ENCODE measurements at places on chromosomes 5 and 9.

- DNase-seq, result no peak
Measured at GRCh38 chr5:33275391-33275790, 165.4 kb upstream of the TARS1 start.

DNA sequence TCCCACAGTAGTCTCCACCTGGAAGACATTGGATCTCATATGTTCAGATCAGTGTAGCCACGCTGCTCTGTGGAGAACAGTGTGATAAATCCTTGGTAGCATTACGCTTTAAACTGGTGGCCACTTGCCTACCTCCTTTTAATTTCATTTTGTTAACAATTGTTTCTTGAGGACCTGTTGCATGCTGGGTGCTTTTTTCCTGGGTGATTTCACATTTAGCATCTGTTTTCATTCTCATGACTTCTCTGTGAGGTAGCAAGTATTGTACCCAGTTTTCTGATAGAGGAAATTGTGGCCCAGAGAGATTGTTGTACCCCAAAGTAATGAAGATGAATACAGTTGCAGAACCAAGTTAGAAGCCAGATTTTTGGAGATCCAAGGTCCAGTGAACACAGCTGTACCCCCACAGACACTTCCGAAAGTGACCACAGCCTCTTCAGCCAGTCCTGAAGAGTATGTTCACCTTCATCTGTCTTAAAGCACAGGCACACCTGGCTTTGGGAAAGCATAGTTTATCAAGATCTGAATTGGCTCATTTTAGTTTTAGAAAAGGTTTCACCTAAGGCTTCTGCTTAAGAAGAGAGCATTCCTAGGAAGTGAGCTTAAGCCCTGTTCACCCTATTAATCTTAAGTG, 75.2 kb downstream of the F2RL2 start:
- no peak for DNase-seq

DNA sequence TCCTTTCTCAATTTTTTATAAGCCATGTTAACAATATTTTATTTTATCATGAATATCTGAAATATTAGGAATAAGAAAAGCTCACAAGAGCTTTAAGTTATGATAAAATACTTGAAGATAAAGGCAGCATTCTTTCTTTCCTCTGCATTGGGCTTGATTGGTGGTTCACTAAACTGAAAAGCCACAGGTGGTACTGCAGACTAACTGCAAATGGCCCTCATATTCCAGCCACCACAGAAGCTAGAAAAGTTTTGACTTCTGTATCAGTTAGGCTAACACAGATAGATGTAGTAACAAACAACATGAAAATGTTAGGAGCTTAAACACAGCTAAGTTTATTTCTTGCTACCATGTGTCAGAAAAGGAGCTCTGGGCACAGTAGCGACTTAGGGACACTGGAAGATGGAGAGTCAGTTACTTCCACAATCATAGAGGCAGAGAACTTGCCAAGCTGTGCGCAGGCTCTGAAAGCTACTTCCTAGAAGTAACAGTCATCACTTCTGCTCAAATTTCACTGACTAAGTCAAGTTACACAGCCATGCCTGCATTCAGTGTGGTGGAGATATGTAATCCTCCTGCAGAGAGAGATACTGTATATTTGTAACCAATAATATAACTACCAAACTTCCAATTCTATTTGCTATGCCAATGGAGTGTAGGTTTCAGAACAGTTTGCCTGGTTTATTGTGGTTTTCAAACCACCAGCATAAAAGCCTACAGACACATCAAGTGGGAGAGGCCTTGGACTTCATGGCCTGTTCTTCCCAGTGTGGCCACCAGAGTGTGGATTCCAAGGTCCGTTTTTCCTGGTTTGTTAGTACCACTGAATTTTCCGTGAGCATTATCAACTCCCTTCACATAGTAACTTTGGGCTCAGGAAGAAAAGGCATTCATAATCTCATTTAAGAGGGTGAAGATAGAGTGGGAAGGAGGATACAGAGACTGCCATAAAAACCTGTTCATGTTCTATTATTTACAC, 268.3 kb downstream of the PJA2 start:
- no peak for DNase-seq

DNA sequence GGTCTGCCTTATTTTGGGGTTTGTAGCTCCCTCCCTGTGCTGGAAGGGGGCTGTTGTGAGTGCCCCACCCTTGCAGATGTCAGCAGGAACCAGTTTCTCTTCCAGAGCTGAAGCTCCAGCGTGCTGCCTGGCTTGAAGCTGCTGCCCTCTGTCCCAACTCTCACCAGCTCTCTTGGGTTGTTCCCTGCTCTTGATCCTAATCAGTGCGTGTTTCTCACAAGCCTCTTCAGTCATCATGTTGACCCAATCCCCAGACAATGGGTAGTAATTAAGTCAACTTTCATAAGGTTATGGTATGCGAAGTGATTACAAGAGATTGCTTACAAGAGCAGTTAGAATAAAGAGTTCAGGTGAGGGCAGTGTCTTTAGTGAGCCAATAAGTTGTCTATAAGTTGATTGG, 57.0 kb downstream of the PDE8B start:
- no peak for DNase-seq

- peak; percentile 91 for DNase-seq
Measured at GRCh38 chr9:86064220-86064619, 35.1 kb downstream of the GOLM1 start.

DNA sequence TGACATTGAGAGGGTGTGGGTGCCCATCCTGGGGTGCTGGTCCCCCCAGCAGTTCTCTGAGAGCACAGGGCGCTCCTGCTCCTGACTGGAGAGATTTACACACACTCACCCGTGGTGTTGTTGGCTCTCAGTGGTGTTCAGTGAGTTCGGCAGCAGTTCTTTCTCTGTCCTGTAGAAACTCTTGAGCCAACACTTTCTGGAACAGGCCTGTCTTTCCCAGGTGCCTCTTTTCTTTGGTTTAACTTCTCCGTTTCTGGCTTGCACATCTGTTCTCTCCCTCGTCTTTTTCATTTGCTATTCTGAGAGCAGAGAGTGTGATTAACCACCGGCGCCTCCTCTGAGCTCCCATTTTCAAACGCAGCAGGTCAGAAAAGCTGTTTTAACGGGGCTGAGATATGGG, 284.5 kb downstream of the IRX2 start:
- DNase-seq, result no peak

DNA sequence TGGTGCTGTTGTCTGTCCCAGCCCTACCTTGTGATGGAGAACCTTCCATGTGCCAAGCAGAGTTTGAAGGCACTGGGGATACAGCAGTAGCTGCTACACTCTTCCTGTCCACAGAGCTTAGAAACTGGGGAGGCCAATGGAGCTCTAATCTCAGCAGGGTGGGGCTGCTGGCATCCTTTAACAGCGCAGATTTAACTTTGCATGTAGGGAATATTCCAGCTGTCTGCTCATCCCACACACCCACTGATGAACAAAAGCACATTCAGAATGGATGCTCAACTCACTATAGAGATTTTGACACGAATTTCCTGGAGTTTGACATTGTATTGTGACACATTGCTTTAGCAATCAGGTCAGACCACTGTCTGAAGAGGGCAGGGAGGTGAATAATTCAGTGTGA, 49.0 kb downstream of the TMEM215 start:
- no peak for DNase-seq

GRCh38 chr5:9919306-9920030, 289.3 kb upstream of the TAS2R1 start:
- no peak for DNase-seq

DNA sequence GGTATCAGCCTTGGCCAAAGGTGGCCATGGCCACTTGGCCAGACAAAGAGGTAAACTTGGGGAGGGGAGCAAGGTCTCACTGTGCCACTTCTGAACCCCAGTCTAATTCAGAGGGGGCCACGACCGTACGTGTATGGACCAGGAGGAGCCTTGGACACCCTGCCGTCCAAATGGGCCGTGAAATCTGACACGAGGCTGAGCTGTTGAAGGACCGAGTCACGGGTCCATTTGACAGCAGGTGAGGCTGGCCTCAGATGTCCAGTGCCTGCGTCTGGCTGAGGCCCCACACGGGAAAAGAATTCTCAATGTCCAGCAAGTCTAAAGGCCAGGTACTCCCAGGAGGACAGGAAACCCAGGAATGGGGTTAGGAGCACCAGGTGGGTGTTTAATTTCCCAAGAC, 17.7 kb downstream of the CMBL start:
- no peak for DNase-seq

GRCh38 chr5:154444556-154445421, 1.0 kb upstream of the SAP30L start:
- DNase-seq, result no peak

GRCh38 chr5:98497418-98497817, 276.0 kb upstream of the RGMB start:
- no peak for DNase-seq

DNA sequence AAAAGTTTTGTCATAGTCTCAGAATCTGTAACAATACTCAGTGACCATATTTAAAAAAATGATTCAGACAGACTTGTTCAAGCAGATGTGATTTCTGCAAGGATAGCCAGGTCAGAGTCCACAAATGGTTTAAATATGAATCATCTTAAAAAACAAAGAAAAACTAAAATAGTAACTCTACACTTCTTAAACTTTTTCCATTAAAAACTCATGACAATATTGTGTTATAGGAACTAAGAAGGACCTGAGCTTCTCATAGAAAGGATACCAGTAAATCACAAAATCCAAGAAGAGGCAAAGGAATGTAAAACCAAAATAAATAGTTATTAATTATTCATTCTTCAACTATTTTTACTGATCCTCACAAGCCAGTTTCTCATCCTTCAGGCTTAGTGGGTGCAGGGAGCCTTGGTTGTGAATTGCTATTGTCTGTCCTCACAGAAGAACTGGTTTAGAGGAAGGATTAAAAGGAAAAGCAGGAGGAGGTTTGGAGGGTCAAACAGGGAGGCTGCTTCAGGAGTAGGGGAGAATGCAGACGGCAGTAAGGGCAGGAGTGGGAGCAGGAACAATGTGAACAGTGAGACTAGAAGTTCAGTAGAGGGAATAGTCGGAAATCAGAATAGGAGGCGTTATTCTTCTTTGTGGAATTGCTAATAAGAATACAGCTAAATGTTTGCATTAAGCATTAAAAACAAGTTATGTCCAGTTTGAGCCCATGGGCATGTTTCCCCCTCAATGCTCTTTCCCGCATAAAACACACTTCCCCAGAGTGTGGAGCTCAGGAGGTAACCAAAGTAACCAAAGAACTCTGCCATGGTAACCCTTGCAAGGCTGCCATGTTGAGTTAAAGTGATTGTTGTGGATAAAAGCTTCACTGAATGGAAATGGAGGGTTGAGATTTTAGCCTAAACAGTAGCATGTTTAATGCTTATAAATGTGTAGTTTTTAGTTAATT, 110.7 kb downstream of the CCDC192 start:
- no peak for DNase-seq

DNA sequence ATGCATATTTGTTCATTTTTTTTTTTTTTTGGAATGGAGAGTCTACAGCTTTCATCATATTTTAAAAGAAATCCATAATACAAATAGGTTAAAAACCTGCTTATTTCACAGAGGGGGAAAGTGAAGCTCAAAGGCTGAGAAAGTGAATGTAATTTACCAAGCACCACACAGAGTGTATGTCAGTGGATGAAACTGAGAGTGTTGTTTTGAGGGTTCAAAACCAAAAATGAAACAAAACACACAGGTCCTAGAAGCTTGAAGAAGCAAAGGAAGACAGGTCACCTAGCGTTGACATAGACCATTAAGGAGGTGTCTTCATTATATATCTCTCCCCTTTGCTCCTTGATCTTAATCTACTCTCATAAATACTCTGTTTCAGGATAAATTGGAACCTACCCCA, 7.5 kb downstream of the NMUR2 start:
- DNase-seq, result no peak

GRCh38 chr5:138944527-138945322, 69.6 kb upstream of the LRRTM2 start:
- no peak for DNase-seq

- no peak for DNase-seq
Measured at GRCh38 chr5:7493081-7493480, 97.1 kb downstream of the ADCY2 start.

DNA sequence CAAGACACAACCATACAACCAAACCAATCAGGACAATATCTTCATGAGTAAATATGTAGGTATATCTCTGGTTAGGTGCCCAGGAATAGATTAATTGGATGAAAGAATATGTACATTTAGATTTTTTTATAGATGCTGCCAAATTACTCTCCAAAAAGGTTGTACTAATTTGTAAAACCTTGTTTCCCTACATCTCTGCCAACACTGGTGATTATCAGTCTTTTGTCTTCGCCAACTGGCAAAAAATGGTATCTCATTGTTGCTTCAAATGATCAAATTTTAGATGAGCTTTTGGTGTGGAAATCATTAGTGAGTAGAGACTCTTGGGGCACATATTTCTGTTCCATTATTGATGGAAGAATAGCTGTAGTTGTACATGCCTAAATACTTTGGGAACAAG, 90.7 kb upstream of the ELL2 start:
- no peak for DNase-seq

DNA sequence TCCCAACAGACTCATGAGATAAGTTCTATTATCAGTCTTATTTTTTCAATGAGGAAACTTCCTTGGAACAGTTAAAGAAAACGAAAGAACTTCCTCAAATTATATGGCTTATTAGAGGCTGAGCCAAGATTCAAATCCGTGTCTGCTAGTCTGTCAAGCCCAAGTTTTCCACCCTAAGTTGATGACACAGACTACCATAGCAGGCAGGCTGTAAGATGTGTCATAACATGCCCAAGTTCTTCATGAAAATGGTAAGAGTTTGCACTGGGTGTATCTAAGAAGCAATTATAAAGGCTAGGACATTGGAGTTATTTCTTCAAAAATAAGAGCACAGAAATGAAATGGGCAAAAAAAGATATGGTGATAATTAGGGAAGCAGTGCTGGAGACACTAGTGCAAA, 634.5 kb downstream of the BRINP1 start:
- DNase-seq, result no peak

DNA sequence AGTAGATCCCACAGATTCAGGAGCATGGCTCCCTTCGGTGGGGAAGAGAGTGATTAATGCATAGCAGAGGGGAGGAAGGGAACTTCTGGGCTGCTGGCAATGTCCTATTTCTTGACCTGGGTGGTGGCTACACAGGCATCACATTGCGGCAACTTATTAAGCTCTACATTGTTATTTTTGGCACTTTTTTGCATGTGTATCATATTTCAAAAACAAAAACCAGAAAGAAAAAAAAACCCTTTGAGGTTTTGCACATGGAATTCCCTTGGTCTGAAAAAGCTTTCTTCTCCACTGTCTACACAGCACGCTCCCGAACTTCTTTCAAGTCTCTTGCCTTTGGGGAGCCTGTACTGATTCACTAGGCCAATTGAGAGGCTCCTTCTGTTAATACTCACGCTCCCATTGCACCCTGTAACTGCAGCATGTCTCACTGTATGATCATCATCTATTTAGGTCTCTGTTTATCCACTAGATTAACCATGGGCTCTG, 25.1 kb downstream of the CEMIP2 start:
- no peak for DNase-seq

DNA sequence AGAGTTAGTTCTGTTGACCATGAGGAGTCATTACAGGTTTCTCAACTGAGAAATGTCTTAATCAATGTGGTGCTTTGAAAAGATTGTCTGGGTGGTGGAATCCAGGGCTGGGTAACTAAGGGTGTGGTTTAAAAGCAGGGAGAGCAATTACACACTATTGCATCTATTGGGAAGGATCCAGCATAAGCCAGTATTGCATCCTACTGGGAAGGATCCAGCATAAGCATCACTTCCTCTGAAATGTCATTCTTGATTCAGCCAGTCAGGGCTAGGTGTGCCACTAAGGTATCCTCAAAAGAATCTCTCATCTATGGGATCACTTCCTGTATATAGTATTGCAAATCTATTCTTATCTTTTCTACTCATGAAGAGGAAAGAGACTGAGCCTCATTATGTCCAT, 38.6 kb downstream of the ELOVL7 start:
- DNase-seq, result no peak

GRCh38 chr9:86285261-86285660, 2.9 kb upstream of the ISCA1 start:
- DNase-seq, result no peak
